T-helper 9 cell (primary cell): ENCODE measurements at places on chromosomes 6 and 20.
A peak's percentile ranks its signal among the peaks of the same experiment; 100 is the strongest.

- no peak for DNase-seq
Observed at GRCh38 chr20:24734139-24734538, 214.9 kb upstream of the CST7 start.

- DNase-seq: no peak
Observed at GRCh38 chr6:143243786-143244185, 183.1 kb downstream of the AIG1 start.

- DNase-seq: no peak
Observed at GRCh38 chr20:21003902-21004301, 102.3 kb downstream of the LINC00237 start.

DNA sequence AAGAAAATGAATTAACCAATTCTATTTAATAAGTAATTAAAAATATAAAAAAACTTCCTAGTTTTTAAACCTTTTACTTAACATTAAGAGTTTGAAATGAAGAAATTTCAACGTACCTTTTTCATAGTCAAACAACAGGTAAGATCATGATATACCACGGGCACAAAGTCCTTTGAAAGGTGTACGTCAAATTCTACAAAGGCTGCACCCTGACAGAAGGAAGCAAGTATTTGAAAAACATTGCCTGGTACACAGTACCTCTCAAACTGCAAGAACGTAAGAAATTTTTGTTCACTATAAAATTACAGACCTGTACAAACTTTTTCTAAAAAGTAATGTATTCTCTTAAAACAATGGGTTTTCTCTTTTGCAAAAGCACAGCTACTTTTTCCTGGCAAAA is 180.2 kb upstream of the SHLD1 start:
- no peak for DNase-seq

- DNase-seq: no peak
Observed at GRCh38 chr6:14642842-14643241, 525.3 kb downstream of the CD83 start.

GRCh38 chr20:8627340-8628004 is 441.4 kb upstream of the PLCB4 start:
- DNase-seq: no peak

DNA sequence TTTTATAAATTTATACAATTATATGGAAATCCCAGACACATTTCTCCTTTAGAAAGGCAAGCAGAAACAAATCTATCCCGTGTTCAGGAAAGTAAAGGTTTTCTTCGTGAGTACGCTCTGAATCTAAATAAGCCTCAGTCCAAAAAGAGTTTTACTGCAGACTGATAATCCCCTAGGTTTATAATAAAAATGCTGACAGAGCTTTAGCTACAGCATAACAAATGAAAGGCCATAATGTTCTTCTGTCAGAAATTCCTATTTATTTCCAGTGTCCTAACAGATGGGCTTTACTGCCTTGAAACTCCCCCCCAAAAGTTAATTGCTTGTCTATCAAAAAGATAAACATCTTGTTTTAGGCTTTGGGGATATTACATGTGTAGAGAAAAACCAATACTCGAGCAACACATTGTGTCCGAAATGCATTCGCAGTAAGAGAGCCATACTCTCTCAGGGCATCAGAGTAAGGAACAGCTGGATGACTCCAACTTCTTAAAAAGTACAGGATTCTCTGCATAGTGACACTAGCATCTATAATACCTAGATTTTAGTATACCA is 109.0 kb downstream of the PRKN start:
- no peak for DNase-seq

- no peak for DNase-seq
Observed at GRCh38 chr6:35477551-35478179, 9.5 kb downstream of the RPL10A start.

DNA sequence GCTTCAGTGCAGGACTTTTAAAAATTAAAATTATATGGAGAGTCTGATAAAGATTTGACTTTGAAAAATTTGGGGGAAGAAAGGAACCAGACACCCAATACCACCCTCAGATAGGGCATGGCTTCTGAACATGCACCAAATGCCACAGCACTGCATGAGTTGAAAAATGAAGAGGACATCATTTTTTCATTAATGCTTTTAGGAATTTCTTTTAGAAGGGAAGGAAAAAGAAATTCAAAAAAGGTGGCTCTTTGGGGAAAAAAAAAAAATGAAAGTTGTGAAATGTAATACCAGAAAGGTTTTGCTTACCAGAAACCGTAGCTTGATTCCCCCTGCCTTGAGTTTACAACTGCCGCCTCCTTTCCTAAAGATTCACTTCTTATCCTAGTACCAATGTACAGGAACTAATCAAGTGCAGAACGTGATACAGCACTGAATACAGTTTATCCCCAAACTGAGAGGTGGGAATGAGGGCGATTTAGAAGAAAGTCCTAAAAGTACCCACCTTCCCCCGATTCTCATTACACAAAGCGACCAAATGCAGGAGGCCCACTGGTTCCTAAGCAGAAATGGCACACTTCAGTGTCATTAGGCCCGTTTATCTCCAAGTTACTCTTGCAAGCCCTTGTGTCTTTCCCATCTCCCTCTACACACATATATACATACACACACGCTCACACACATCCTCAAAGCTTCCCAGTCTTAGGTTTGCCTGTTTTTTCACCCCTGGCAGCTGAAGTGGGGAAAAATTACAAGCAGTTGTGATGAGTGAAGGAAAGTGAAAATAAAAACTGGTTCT is 2.8 kb downstream of the PPP1R10 start:
- no peak for DNase-seq

DNA sequence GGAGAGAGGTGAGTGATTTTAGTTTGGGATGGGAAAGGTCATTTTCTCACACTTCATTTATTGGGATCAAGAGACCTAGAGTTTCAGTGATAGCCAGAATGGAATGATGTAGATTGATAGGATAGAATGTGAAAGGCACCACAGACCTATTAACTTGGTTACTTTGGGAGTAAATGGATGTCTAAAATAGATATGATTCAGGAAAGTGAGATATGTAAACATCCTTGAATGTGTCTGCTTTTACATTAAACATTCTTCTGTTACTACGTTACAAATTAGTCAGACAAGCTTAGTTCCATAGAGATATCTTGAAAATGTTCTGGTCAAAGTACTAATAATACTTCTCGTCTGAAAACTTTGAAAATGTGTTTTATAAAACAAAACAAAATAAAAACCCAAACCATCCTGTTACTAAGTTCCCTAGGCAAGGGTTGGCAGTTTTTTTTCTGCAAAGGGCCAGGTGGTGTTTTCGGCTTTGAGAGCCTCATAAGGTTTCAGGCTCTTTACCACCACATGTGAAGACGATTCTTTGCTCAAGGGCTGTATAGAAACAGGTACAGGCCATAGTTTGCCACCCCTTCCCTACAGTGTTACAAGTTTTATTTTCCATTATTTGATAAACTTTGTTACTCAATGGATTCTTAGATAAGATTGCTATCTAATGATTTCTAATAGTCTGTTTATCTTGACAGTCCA is 3.4 kb downstream of the CYB5R4 start:
- no peak for DNase-seq

GRCh38 chr6:11172501-11173327 is 59.8 kb downstream of the NEDD9 start:
- peak; percentile 79 for DNase-seq

- no peak for DNase-seq
Observed at GRCh38 chr6:165599121-165599520, 63.9 kb downstream of the PDE10A start.

- DNase-seq: no peak
Observed at GRCh38 chr20:33866398-33867100, 55.4 kb downstream of the CHMP4B start.

- no peak for DNase-seq
Observed at GRCh38 chr6:131949909-131950766, 1.0 kb downstream of the CCN2 start.

DNA sequence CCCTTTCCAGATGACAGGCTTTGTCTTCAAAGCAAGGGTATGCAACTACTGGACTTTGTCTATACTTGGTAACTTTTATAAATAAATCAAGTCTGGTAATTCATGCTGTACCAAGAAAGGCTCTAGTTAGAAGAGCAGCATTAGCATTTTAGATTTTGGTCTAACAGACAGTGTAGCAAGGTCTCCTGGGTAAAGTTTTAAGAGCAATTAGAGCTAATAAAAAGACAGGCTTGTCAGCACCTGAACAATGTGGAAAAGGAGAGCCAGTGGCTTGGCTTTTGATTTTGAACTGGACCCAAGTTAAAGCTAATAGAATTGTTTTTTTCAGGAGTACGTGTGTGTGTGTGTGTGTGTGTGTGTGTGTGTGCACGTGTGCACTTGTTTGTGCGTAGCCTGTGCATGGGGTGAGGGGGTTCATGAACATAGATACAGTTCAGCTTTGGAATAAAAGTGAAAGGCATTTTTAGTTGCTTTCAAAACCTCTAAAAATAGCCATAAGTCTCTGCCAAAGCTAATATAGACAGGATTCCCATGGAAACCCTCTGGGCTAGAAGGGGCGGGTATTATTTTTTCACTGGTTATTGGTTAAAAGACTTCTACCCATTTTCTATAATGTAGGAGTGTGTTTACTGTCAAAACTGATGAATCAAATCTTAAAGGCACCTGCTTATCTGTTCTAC is 138.4 kb downstream of the KCNQ5 start:
- no peak for DNase-seq

- no peak for DNase-seq
Observed at GRCh38 chr6:148263010-148263409, 79.6 kb upstream of the SASH1 start.

- DNase-seq: no peak
Observed at GRCh38 chr6:3297006-3297405, 38.3 kb downstream of the PSMG4 start.

GRCh38 chr20:23147964-23148730 is 62.0 kb upstream of the CD93 start:
- DNase-seq: no peak

GRCh38 chr6:12363651-12364381 is 73.7 kb downstream of the EDN1 start:
- DNase-seq: no peak

GRCh38 chr20:37209661-37210314 is 30.4 kb upstream of the MROH8 start:
- no peak for DNase-seq

DNA sequence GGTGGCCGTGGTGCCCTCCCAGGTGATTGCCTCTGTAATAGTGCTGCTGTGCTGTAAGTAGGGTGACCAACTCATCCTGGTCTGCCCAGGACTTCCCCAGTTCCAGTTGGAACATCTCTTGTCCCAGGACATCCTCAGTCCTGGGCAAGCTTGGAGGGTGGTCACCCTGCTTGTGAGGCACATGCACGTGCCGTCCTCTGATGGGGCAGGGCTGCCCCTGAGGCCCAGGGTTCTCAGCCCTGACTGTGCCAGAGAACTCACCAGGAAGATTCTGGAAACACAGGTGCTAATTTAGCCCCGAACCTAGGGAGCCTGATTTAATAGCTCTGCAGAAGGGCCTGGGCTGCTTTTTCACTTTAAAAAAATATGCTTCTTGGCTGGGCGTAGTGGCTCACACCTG is 120.9 kb upstream of the PHACTR3 start:
- DNase-seq: no peak

- DNase-seq: no peak
Observed at GRCh38 chr6:132087391-132087790, 136.2 kb upstream of the CCN2 start.

- no peak for DNase-seq
Observed at GRCh38 chr20:50582092-50582491, 71.9 kb downstream of the PTPN1 start.

DNA sequence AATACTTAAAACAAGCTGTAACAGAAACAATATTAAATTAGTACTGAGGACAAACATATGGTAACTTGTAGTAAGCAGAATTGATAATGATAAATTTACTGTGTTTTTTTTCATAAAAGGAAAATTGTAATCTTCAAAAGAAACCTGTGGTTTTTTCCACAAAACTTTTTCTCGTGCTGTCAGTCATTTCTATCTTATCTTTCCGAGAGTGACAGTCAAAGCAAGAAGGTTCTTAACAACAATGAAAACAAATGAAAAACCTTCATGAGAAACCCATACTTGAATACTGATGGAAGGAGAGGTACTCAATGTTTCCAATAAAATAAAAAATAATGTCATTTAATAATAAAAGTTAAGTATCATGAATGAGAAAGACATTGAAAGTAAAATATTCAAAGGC is 174.0 kb downstream of the TBC1D32 start:
- DNase-seq: no peak

DNA sequence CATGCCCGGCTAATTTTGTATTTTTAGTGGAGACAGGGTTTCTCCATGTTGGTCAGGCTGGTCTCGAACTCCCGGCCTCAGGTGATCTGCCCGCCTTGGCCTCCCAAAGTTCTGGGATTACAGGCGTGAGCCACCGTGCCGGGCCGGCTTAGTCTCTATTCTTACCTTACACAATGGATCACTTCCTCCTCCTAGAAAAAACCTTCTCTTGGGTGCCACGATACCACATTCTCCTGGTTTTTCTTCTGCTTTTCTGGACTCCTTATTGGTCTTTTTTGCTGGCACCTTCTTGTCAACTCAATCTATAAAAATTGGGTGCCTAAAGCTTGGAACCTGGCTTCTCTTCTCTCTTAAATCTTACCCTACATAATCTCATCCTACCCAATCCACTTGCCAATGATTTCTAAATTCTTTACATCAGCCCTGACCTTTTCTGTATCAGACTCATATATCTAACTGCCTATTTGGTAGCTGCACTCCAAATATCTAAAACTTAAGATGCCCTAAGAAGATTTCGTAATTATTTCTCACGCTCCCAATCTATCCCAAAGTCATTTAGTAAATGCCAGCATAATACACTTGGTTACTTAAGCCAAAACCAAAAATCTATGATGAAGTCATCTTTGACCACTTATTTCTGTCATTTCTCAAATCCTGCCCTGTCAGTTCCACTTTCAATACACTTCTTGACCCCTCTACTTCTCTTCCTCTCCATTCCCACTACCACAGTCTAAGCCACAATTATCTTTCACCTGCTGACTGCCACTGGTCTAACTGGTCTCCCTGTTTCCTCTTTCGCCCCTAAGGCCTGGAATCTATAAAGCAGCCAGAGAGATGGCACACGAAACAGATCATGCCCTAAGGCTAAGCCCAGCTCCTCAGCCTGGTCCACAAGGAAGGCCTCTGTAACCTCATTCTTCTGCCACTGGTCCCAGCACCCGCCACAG is 43.2 kb downstream of the ELMO2 start:
- no peak for DNase-seq

GRCh38 chr20:32509639-32510066 is 75.5 kb downstream of the NOL4L start:
- peak; percentile 51 for DNase-seq

DNA sequence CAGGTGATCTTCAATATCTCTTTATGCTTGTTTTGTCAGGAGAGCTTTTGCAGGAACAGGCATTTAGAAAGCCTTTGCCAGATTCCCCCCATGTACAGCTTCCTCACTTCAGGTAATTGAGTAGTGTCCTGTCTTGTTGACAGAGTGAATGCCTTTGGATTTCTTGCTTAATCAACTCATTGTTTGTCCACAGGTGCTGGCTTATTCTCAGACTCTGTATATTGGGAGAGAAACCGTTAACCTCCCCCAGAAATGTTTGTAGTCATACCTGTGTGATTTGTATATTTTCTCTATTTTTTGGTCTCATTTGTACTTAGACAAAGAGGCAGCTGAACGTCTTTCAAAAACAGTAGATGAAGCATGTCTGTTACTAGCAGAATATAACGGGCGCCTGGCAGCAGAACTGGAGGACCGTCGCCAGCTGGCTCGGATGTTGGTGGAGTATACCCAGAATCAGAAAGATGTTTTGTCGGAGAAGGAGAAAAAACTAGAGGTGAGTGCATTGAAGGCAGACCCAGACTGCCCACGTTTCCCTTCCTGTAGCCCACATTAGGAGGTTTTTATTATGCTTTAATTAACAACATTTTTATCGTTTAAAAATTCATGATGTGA is 32.3 kb downstream of the RPRD1B start:
- no peak for DNase-seq
